ENCODE measurements at places on chromosomes 3 and 15.

- peak; percentile 40 for DNase-seq
- peaks cover 53% of the 10 kb centered on the region for H3K4me1 ChIP-seq
- no peaks in the 10 kb centered on the region for H3K36me3 ChIP-seq
- H3K4me3 ChIP-seq: peak overlapping the region; percentile 63
- no peak overlapping the region for H3K27ac ChIP-seq
- no peaks in the 10 kb centered on the region for H3K27me3 ChIP-seq
Observed at GRCh38 chr3:184563561-184563925, 2.0 kb downstream of the EPHB3 start.

- H3K4me3 ChIP-seq: no peak overlapping the region
- DNase-seq: no peak
- H3K27ac ChIP-seq: no peak overlapping the region
- H3K36me3 ChIP-seq: no peaks in the 10 kb centered on the region
- no peaks in the 10 kb centered on the region for H3K27me3 ChIP-seq
Observed at GRCh38 chr3:133700351-133700750, 38.6 kb upstream of the TOPBP1 start.

DNA sequence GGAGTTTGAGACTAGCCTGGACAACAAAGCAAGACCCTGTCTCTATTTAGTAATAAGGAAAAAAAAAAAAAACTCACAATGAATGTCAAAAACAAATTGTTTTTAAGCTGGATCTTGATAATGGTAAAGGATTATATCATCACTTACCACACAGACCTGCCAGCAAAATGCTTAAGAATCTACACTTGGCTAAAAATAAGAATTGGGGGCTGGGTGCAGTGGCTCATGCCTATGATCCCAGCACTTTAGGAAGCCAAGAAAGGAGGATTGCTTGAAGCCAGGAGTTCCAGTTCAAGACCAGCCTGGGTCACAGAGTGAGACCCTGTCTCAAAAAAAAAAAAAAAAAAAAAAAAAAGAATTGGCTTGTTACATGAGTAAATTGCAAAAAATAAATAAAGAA, 31.0 kb downstream of the ACAP2 start:
- no peak overlapping the region for H3K27ac ChIP-seq
- no peak for DNase-seq
- H3K27me3 ChIP-seq: no peaks in the 10 kb centered on the region
- H3K4me3 ChIP-seq: no peak overlapping the region

- H3K36me3 ChIP-seq: peaks cover 5% of the 10 kb centered on the region
- H3K4me3 ChIP-seq: no peak overlapping the region
- H3K27ac ChIP-seq: no peak overlapping the region
- H3K27me3 ChIP-seq: no peaks in the 10 kb centered on the region
Observed at GRCh38 chr15:42270551-42270950, 2.5 kb upstream of the GANC start.

- H3K27ac ChIP-seq: no peak overlapping the region
- peaks cover 53% of the 10 kb centered on the region for H3K36me3 ChIP-seq
- DNase-seq: no peak
- no peaks in the 10 kb centered on the region for H3K27me3 ChIP-seq
- H3K4me1 ChIP-seq: peaks cover 2% of the 10 kb centered on the region
- no peak overlapping the region for H3K4me3 ChIP-seq
Observed at GRCh38 chr3:58170376-58170775, 40.4 kb downstream of the DNASE1L3 start.

- H3K27ac ChIP-seq: no peak overlapping the region
- no peak overlapping the region for H3K4me3 ChIP-seq
- H3K27me3 ChIP-seq: no peaks in the 10 kb centered on the region
- H3K4me1 ChIP-seq: peaks cover 6% of the 10 kb centered on the region
Observed at GRCh38 chr15:80997692-80998091, 3.0 kb upstream of the TLNRD1 start.

- no peaks in the 10 kb centered on the region for H3K4me1 ChIP-seq
- H3K27me3 ChIP-seq: no peaks in the 10 kb centered on the region
Observed at GRCh38 chr3:127120851-127121647, 71.9 kb upstream of the PRR23E start.

GRCh38 chr15:101092156-101092866, 159.5 kb downstream of the CHSY1 start:
- no peaks in the 10 kb centered on the region for H3K36me3 ChIP-seq
- peaks cover 7% of the 10 kb centered on the region for H3K4me1 ChIP-seq
- H3K4me3 ChIP-seq: no peak overlapping the region
- no peak overlapping the region for H3K27ac ChIP-seq

DNA sequence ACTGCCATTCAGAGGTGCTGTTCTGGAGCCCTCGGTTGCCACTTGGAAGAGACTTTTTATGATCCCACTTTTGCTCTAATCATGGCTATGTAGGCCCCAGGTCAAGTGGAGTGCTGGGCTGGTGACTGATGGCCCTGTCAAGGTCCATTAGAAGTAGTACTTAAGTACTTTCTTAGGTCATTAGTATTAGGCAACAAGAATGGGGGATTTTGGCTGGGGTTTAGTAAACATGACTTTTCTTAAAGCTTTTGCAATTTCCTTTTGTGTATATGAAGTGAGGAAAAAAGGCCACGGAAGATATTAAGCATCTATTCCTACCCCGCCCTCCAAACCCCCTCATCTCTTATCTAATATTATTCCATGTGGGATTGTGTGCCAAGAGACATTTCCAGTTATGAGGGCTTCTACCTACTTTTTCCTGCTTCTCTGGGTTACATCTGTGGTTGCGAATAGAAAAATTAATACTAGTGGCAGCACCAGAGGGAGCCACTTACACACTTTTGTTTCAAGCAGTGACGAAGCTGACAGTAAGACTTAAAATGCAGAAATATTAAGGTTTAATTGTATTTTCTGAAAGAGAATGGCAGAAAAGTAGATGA, 13.9 kb downstream of the NLGN1 start:
- H3K27me3 ChIP-seq: no peaks in the 10 kb centered on the region
- DNase-seq: peak; percentile 53
- no peaks in the 10 kb centered on the region for H3K4me1 ChIP-seq
- no peak overlapping the region for H3K4me3 ChIP-seq
- H3K27ac ChIP-seq: no peak overlapping the region

GRCh38 chr15:90036806-90037510, 35.8 kb downstream of the ZNF710 start:
- H3K27ac ChIP-seq: no peak overlapping the region
- peaks cover 27% of the 10 kb centered on the region for H3K4me1 ChIP-seq
- no peaks in the 10 kb centered on the region for H3K36me3 ChIP-seq
- H3K27me3 ChIP-seq: no peaks in the 10 kb centered on the region
- H3K4me3 ChIP-seq: no peak overlapping the region

GRCh38 chr3:16724487-16724886, 119.3 kb upstream of the DAZL start:
- H3K4me1 ChIP-seq: peaks cover 5% of the 10 kb centered on the region
- no peak overlapping the region for H3K27ac ChIP-seq
- H3K4me3 ChIP-seq: no peak overlapping the region
- no peaks in the 10 kb centered on the region for H3K27me3 ChIP-seq

DNA sequence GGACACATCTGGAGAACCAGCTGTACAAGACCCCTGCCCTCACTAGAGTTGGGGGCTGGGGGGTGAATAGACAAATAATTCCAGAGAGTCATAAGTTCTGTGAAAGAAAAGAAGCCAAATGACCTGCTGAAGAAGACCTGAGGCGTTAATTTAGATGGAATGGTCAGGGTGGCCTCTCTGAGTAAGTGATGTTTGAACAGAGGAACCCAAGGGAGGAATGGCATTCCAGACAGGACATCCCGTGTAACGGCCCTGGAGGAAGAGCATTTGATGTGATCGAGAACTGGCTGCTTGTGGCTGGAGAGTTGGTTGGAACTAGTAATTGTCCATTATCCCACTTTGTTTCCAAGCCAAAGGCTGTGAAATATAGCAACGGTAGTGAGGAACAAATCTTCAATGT, 1.7 kb downstream of the NR2C2 start:
- peaks cover 8% of the 10 kb centered on the region for H3K36me3 ChIP-seq
- no peak overlapping the region for H3K27ac ChIP-seq
- H3K27me3 ChIP-seq: no peaks in the 10 kb centered on the region
- DNase-seq: no peak

DNA sequence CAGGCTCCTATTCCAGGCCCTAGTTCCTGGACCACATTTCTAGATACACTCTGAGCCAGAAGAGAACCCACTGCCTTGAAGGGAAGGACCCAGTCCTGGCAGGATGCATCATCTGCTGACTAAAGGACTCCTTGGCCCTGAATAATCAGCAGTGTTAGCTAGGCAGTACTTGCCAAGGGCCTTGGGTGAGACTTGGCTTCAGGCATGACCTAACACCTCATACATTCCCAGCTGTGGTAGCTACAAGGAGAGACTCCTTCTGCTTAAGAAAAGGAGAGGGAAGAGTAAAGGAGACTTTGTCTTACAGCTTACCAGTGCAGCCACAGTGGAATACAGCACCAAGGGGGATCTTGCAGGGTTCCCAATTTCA, 26.4 kb downstream of the PEAK1 start:
- no peak overlapping the region for H3K27ac ChIP-seq
- H3K4me3 ChIP-seq: no peak overlapping the region
- H3K4me1 ChIP-seq: peaks cover 4% of the 10 kb centered on the region
- DNase-seq: no peak
- no peaks in the 10 kb centered on the region for H3K27me3 ChIP-seq
- H3K36me3 ChIP-seq: no peaks in the 10 kb centered on the region

- H3K27ac ChIP-seq: no peak overlapping the region
- no peak for DNase-seq
- H3K4me3 ChIP-seq: no peak overlapping the region
- H3K4me1 ChIP-seq: no peaks in the 10 kb centered on the region
- no peaks in the 10 kb centered on the region for H3K27me3 ChIP-seq
Observed at GRCh38 chr15:47586653-47587224, 130.6 kb upstream of the SEMA6D start.

DNA sequence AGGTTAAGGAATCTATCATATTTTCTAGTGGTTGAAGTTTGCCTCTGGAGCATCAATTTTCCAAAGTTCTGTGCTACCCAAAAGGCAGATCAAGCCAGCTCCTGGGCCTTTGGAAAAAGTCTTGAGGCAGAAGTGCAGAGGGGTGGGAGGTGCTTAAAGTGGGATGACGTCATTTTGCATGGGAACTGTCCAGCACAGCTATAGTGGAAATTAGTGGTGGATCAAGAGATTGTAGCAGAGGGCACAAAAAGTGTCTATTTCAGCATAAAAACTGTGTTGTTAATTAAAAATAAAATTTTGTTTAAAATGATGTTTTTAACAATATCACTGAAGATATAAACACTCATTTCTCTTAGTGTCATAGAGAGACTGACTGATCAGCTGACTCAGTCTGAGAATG, 221.9 kb downstream of the LRRN1 start:
- no peak overlapping the region for H3K27ac ChIP-seq
- no peaks in the 10 kb centered on the region for H3K4me1 ChIP-seq
- DNase-seq: no peak
- H3K27me3 ChIP-seq: no peaks in the 10 kb centered on the region
- H3K4me3 ChIP-seq: no peak overlapping the region
- H3K36me3 ChIP-seq: no peaks in the 10 kb centered on the region

GRCh38 chr3:141231952-141232823, 563 bp downstream of the PXYLP1 start:
- H3K4me3 ChIP-seq: peak overlapping the region; percentile 84
- DNase-seq: peak; percentile 61
- no peaks in the 10 kb centered on the region for H3K36me3 ChIP-seq
- no peak overlapping the region for H3K27ac ChIP-seq
- peaks cover 3% of the 10 kb centered on the region for H3K27me3 ChIP-seq

DNA sequence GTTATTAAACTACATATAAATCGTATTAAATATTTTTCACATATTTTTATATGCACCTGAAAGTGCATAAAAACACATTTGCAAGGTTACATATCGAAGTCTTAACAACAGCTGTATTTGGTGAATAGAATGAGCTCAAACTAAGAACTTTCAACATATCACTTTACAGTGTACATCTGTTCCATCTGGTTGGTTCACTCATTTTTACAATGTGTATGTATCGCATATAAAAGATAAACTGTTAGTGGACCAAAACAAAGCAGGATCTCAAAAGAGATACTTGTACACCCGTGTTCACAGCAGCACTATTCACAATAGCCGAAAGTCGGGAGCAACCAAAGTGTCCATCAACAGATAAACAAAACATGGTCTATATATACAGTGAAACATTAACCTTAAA, 55.8 kb downstream of the TBL1XR1 start:
- H3K4me1 ChIP-seq: peaks cover 3% of the 10 kb centered on the region
- no peak overlapping the region for H3K4me3 ChIP-seq
- no peak overlapping the region for H3K27ac ChIP-seq
- no peak for DNase-seq
- no peaks in the 10 kb centered on the region for H3K36me3 ChIP-seq
